ENCODE measurements at places on chromosomes 3 and 15.

DNA sequence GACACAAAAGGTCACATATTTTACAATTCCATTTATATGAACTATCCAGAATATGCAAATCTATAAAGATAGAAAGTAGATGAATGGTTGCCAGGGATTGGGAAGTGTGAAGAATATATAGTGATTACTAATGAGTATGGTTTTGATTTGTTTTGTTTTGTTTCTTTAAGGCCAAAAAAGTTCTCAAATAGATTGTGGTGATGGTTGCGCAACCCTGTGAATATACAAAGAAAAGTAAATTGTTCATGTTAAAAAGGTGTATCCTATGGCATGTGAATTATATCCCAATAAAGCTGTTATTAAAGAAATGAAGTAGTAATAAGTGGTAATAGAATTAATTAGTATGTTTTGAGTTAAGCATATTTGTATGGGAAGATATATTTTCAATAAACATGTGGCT, 431.8 kb upstream of the CNTN4 start:
- DNase-seq: no peak

DNA sequence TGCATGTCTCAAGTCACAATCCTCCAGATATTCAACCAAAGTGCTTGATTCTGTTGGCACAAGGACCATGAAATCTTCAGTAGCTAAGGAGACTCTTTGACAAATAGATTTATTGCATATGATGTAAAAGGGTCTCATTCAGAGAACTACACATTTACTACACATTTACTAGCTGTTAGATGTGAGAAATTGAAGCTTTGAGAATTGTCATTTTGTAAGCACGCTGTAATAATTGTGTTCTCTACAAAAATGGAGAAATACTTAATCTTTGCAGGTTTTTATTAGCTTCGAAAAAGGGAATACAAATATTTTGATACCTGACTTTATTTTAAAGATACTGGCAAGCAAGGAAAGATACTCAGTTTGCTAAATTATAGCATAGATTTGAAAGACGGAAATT, 70.2 kb upstream of the CHD2 start:
- no peak for DNase-seq

GRCh38 chr15:64800476-64800875, 25.0 kb downstream of the PIF1 start:
- DNase-seq: no peak

- no peak for DNase-seq
Measured at GRCh38 chr3:70832089-70832833, 519.8 kb upstream of the MDFIC2 start.

- no peak for DNase-seq
Measured at GRCh38 chr3:18113417-18113816, 311.7 kb downstream of the SATB1 start.

GRCh38 chr3:153961494-153961893, 159.7 kb upstream of the ARHGEF26 start:
- no peak for DNase-seq
